ENCODE measurements at places on chromosomes 5 and 9. TPM values are rescaled to one million over a fixed set of nuclear protein-coding genes. Genes with fewer than 3 reads are reported as not detected.
A peak's percentile ranks its signal among the peaks of the same experiment; 100 is the strongest.

The CDC25C gene
- not detected for total RNA-seq

The SUSD3 gene
- total RNA-seq = 63.7 TPM

The ENG gene
- 13.7 TPM for total RNA-seq

The AJM1 gene
- 2.8 TPM for total RNA-seq

The OR1L4 gene
- total RNA-seq = not detected

The TRIP13 gene
- total RNA-seq = 0.69 TPM

DNA sequence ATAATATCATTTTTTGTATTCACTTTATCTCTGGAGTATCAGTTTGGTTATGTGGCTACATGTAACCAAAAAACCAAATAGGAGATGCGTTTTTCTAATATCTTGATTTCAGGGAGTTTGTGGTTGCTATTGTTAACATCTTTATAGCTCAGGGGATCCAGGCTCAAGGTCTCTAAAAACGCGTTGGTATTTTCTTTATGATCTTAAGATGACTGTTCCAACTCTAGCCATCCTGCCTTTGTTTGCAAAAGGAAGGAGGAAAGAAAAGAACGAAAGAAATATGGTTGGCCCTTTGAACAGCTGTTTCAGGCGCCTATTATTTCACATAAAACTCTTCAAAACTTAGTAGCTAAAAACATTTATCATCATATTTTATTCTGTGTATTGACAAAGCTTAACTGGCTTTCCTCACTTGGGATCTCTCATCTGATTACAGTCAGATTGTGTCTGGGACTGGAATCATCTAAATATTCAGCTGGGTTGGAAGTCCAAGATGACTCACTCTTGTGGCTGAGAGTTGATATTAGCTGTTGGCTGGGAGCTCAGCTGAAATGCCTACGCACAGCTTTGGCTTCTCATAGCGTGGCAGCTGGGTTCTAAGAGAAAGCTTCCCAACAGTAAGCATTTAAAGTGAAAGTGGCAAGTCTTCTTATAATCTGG lies 60.1 kb downstream of the FAM174A start:
- H3K27me3 ChIP-seq = no peaks in the 10 kb centered on the region
- H3K4me3 ChIP-seq = no peak overlapping the region

DNA sequence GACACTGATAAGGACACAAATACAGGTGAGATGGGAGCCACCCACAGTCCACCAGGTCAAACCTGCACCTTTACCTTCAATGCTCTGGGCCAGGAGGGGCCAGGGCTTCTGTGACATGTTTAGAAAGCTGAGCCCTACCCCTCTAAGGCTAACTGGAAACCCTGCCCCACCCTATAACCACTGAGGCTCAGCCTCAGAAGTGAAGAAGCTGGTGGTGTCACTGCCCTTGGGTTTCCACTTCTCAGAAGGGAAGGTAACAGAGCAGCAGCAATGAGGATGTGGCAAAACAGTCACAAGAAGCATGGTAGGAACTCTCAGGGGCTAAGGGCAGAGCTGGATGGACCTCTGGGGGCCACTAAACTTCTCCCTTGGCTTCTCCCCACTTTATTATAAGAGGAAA lies 6.0 kb downstream of the PDGFRB start:
- no peaks in the 10 kb centered on the region for H3K27me3 ChIP-seq
- no peaks in the 10 kb centered on the region for H3K36me3 ChIP-seq
- no peak overlapping the region for H3K27ac ChIP-seq
- DNase-seq = no peak
- no peaks in the 10 kb centered on the region for H3K4me1 ChIP-seq

- H3K4me1 ChIP-seq = no peaks in the 10 kb centered on the region
- no peaks in the 10 kb centered on the region for H3K27me3 ChIP-seq
- H3K27ac ChIP-seq = no peak overlapping the region
- no peak overlapping the region for H3K4me3 ChIP-seq
Measured at GRCh38 chr5:127418974-127419682, 98.3 kb upstream of the PRRC1 start.

DNA sequence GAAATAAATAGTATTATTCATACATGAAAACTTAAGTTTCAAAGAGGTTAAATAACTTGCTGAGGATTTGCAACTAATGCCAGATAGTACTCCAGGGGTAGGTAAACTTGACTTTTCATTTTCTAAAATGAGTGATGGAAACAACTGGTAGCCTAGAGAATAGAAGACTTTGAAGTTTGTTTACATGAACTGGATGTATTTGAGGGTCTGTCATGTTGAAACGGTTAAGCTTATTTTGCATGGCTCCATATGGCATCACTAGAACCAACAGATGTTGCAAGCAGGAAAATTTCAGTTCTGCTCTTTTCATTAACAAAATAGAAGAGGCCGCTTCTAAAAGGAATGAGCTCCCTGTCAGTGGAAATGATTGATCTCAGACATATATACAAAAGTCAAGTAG lies 105.1 kb upstream of the SGCD start:
- no peak overlapping the region for H3K4me3 ChIP-seq
- no peaks in the 10 kb centered on the region for H3K4me1 ChIP-seq
- DNase-seq = no peak
- no peak overlapping the region for H3K27ac ChIP-seq

DNA sequence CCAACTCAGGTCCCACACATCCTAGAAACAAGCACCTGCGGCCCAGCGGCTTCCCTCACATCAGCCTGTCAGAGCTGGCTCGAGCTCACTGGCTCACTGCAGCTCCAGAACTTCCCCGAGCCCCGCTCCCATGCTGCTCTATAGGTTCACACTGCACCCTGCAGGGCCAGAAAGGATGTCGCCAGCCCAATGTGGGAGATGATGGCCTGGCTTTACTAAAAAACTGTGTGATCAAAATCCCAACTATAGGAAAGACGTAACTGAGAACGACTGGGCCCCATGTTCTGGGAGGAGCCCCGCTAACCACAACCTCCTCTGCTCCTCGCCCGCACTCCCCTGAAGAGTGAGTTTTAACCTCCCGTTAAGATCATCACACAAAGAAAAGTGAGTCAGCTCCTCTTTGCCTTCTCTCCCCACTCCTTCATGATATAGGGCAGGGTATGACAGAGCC lies 4.6 kb downstream of the SURF4 start:
- H3K4me3 ChIP-seq = peak overlapping the region; percentile 41
- DNase-seq = peak; percentile 68
- no peaks in the 10 kb centered on the region for H3K27me3 ChIP-seq
- H3K27ac ChIP-seq = peak overlapping the region; percentile 85

DNA sequence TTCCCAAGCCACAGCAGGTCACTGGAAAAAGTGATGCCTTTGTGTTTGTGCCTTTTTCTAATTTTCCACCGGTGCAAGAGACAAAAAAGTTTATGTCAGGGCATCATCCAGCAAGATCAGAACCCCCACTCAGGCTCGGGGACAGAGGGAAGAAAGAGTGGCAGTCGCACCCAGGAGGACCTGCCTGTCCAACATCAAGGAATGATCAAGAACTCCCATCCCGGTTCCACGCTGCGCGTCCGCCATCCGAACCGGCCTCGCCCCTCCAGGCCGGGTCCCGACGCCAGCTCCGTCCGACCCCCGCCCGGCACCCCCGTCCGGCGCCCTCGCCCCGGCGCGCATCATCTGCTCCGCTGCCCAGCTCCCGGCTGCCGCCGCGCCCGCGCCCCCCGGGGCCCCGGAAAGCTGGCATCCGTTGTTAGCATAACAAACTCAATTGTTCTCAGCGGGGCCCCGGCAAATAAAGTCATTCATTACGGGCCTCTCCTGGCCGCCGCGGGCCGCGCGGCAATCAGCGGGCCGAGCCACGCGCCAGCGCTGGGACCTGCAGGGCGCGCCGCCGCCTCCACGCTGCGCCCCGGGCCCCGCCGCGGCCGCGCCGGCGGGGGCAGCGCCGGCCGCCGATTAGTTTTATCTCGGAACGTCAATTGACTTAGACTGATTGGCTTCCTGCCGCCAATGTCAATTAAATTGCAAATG lies 48.1 kb downstream of the PAX5 start:
- no peaks in the 10 kb centered on the region for H3K36me3 ChIP-seq
- H3K27ac ChIP-seq = no peak overlapping the region
- no peak for DNase-seq
- H3K27me3 ChIP-seq = peaks cover 10% of the 10 kb centered on the region
- peaks cover 14% of the 10 kb centered on the region for H3K4me1 ChIP-seq
- H3K4me3 ChIP-seq = no peak overlapping the region

GRCh38 chr5:19855931-19856330 lies 132.1 kb downstream of the CDH18 start:
- no peak for DNase-seq
- H3K36me3 ChIP-seq = no peaks in the 10 kb centered on the region
- no peak overlapping the region for H3K27ac ChIP-seq
- H3K4me3 ChIP-seq = no peak overlapping the region

DNA sequence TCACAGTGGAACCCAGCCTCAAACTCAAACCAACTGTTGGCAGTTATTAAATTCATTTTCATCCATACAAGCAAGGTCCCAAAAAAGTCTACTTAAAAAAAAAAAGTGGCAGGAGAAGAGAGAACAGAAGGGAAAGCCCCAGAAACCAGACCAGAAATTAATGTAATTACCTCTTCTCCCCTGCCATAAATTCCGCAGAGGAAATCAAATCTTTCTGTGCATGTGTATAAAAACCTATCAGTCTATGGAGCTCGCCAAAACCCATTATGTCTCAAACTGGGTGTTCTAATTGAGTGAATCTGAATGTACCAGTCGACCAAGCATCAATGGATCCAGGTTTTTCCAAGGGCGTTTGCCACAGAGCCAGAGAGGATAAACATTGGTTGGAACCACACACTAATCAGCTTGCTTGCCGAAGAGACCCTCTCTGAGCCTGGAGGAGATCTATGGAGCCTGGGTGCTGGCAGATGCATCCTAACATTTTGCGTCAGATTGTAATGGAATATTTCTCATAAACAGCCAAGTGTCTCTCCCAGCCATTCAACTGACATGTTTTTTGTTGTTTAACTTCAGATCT lies 7.9 kb upstream of the HAND1 start:
- no peak overlapping the region for H3K4me3 ChIP-seq
- H3K4me1 ChIP-seq = peaks cover 8% of the 10 kb centered on the region
- no peaks in the 10 kb centered on the region for H3K36me3 ChIP-seq
- no peak overlapping the region for H3K27ac ChIP-seq

All from CD4-positive, alpha-beta memory T cell (primary cell).